Ovary (tissue), 10 donors: ENCODE measurements at places on chromosomes 12 and 14. TPM values are rescaled to one million over a fixed set of nuclear protein-coding genes. Genes with fewer than 3 reads are reported as not detected.

Gene RXYLT1
- 23.3 TPM for total RNA-seq

Gene EFS
- total RNA-seq: 29.2 TPM

DNA sequence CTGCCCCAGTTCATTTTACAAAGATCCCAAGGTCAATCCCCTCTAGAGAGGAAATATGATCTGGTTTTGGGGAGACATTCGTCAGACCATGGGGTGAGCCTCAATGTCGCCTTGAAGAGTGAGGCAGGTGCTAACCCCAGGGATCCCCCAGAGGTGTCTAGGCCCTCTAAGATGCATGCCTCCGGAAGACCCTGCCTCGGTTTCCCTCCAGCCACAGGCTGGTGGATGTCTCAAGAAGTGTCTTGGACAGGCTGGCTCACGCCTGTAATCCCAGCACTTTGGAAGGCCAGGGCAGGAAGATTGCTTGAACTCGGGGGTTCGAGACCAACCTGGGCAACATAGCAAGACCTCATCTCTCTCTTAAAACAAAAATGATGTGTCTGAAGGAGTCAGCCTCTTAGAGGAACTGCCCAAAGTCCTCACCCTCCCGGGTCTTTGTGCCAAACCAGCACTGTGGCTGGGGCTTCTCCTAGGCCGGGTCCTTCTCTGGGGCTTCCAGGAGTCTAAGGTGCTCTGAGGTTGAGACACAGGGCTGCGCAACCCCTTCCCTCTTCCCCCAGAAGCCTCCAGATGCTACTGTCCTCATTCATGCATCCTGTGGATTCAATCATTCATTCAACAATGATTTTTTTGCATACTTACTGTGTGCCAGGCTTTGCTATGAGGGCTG lies 24.7 kb upstream of the BEGAIN start:
- no peak for DNase-seq

DNA sequence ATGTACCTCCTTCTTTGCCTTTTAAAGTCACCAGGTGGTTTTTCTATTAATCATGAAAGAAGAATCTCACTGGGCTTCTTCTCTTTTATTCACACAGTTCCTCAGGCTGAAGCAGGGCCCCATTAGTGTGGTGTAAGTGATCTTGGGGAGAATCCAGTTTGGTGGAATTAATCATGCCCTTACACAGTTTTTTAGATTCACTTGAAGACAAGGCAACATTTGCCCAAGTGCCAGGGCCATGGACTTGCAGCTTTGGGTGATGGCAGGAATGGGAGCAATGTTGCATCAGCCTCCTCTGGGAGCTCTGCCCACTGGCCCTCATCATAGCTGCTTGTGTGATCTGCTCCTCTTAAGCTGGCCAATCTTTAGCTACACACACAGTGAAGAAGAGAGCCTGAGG lies 33.8 kb downstream of the KCNK10 start:
- no peak for DNase-seq

DNA sequence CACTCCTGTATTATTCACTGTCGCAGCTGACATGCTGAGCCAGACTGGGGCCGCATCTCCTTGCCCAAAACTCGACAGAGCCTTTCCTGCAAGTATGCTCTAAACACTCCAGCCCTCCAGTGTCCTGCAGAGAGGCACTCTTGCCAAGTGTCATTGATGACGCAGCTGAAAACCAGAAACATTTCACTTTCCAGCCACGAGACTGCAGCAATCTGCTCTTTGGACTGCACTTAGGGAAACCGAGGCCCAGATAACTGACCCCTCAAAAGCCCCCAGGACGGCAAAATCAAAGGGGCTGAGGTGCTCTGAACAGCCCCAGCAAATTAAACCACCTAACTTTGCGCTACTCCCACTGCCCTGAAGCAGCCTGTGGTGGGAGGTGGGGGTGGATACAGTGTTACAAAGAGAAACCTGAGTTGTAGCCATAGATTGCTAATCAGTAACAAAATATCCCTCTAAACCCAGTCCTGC lies 2.6 kb downstream of the CCDC85C start:
- no peak for DNase-seq

GRCh38 chr12:9742661-9743060 lies 9.8 kb upstream of the CLECL1 start:
- DNase-seq: no peak

DNA sequence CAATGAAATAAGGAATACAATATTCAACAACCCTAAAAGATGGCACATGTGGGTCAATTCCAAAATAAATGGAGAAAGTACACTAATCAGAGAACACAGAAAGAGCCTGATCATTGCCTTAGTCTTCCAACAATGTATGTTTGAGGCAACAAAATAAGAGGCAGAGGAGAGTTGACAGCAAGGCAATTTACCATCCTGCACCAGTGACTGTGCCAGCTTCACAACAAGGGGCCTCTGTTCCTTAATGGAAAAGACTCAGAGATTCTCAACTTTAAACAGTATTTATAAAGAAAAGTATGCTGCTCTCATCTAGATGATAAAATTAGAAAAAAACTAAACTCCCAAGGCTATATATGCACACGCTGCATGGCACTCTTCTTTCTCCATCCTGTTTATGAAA lies 25.9 kb downstream of the EPS8 start:
- DNase-seq: no peak
